Anterior cingulate cortex (tissue), 58 donors: ENCODE measurements at places on chromosomes 2 and 18.

GRCh38 chr2:86020984-86021383 is 84.7 kb downstream of the POLR1A start:
- peak; percentile 70 for DNase-seq

- DNase-seq, result no peak
Observed at GRCh38 chr2:65156041-65156440, 26.1 kb upstream of the RAB1A start.

DNA sequence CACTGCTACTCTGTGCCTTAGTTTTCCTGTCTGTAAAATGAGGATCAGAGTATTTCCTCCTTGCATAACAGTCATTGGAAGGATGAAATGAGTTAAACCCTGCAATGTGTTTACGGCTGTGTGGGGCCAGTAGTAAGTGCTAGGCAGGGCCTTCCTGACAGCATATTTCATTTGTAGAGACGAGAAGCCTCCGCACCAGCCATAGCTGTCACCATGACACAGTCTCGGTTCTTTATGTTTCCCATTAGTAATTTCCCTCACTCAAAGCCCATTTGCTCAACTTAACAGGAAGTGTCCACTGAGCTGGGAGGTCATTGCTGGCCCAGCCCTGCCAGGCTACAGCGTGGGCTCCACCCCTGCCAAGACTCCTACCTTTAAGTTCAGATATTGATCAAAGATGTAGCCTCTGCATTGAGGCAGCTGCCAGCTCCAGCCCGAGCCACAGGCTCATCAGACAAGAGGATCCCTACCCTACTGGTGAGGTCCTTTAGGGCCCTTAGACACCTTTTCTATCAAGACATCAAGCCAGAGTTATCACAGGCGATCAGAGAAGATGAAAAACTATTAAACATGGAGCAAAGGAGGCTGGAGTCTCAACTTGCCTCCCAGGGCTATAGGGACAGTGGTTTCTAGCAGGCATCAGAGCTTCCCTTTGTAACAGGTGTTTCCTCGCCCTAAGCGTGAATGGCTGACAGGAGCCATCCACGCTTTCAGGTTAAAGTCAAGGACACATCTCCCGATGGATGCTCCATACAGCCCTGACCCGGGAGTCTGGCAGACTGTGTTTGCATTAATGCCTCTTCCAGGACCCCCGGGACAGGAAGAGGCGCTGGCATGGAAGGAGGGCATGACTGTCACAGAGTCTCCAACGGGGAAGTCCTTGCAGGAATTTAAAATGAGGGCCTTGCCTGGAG is 251.7 kb downstream of the NDUFA10 start:
- no peak for DNase-seq

DNA sequence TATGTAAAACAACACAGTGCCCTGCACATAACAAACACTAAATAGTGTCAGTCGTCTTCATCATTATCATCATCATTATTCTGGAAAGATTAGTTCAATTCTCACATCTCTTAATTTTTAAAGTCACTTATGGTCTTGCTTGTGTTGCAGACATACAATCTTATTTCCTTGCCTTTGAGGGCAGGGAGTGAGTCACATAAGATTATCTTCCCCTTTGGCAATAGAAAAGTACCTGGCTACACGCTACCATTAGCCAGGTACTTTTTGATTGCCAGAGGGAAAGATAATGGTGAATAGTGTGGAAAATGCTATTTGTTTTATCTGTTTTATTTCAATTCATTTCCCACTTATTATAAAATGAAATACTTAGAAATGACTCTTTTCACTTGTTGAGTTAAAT is 76.6 kb upstream of the RMDN2 start:
- no peak for DNase-seq

DNA sequence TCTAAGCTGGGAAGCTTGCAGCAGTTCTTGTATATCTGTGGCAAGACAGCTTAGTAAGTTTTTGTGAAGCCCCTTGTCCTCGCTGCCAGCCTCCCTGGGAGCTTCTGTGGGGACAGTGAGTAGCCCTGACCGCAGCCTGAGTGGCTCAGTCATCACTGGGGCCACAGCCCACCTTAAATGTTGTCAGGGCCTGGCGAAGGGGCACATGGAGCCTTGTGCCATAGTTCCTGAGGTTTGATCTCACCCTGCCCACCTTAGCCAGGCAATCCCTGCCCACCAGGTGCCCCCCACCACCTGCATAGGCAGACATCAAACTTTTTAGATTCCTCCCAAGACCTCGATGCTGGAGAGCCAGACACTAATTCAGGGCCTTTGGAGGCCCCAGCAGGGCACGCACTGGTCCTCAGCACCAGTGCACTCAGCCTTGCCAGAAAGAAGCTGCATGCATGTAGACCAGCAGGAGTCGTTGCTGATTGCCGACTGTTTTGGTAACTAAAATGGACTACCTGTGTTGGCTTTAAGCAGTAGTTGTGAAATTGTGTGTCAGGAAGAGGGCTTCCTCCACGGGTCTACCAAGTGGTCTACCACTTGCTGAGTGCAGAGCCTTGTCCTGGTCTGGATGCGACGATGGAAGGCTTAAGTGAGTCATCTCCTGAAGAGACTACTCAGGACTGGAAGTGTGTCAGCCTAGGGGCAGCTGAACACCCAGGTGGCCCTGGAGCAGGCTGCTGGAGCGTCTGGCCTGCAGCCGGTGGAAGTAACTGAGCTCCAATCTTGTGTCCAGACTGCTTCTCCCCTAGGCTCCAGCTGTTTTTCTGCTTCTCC is 233.1 kb downstream of the SEPTIN10 start:
- DNase-seq, result no peak
